ENCODE measurements at places on chromosomes 5 and 9.

GRCh38 chr9:6270896-6271295 is 55.3 kb downstream of the IL33 start:
- DNase-seq = no peak

GRCh38 chr9:23011669-23012068 is 565.0 kb downstream of the DMRTA1 start:
- DNase-seq = no peak

DNA sequence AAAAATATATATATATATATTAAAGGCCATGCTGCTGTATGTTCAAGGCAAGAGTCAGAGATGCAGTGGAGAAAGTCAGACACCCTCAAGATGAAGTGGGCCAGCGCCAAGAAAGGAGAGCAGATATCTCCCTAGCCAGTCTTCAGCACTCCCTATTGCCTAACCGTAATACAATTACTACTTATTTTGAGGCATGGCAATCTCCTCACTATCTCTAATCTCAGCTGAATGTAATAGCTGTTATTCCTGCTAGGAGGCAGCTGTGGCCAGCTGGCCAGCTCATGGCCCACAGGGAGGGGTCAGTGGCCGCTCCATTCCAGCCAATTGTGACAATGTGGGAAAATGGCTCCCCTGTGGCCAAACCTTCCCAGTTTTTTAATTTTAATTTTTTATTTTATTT is 87.5 kb upstream of the FBXW11 start:
- DNase-seq = no peak

DNA sequence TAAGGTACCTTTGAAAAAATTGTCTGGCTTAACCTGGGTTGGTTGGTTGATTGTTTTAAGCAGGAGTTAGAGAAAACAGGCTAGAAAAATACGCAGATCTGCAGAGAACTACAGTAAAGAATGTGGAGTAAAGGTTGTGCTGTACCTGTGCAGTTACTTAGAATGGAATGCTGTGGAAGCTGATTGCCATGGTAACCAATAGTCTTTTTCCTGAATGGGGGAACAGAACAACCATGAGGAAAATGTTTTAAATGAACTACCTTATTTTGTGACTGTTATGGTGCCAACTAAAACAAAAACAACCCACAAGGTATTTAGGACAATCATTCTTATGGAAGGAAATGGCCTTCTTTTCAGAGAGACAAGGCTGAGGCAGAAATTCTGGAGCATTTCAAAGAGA is 4.8 kb upstream of the HOMER1 start:
- no peak for DNase-seq

- DNase-seq = no peak
These were observed 4.0 kb downstream of the RANBP3L start for GRCh38 chr5:36297653-36298052.

DNA sequence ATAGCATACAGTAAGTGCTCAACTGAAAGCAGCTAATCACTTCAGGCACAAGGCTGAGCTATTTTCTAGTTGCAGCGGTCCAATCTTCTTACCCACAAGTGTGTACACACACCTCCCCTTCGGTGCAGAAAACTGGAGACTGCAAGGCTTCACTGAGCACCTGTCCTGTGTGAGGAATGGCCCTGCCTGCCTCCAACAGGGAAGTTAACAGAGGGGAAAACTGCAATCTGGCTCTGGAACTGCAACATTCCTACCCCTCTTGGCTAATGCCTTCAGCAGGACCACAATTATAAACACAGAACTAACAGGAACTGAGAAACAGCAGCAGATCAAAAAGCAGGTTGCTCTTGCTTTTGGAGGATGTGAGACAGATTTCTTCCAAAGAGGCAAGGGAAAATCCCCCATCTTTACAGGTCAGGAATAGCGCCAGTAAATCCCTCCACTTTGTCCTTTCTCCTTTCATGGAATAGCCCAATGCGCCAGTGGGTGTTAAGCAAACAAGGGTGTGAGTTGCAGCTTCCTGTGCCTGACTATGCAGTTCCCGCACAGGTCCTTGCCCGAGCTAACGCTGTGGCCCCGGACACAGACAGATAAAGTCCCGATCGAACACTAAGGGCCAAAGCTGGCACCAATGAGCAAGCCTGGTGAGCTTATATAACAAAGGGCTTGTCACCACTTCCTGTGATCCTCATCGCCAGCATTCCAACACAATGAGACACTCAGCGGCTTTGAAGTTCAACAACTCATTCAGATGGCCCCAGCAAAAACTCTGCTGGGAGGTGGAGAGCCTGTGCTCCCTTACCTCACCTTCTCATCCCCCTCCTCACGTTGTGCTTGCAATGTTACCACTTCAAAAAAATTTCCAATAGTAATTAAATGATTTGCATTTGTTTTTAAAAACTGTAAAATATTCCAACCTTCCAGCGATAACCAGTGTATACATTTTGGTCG is 21.5 kb downstream of the SHB start:
- DNase-seq = no peak

- no peak for DNase-seq
These were observed 28.3 kb downstream of the UHRF2 start for GRCh38 chr9:6441269-6441668.
